ENCODE measurements at places on chromosomes 16 and 17.

DNA sequence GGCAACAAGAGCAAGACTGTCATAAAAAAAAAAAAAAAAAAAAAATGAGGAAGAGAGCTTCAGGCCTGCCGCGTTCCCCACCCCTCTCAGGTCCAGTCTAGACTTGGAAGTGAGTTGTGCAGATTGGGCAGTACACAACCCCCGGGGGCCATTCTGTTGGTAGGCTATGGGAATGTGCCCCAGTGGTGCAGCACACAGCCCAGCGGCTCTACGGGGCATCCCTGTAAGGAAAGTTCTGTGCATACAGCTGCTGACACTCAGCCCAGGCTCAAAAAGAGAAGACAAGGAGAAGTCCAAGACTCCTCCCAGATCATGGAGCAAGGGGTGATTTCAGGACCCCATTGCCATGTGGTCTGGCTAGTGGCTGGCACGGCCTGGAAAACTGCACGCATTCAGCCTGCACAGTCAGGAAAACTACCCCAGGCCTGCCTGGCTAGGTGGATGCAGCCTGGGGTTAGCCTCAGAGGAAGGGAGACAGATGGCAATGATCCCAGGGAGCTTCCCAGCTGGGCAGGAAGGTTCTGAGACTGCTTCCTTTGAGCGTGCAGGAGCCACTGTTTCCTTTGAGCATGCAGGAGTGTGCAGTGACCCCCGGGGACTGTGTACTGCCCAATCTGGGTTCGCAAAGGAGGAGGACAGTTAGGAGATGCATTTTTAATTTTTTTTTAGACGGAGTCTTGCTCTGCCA, 44.8 kb downstream of the PECAM1 start:
- DNase-seq, result no peak

DNA sequence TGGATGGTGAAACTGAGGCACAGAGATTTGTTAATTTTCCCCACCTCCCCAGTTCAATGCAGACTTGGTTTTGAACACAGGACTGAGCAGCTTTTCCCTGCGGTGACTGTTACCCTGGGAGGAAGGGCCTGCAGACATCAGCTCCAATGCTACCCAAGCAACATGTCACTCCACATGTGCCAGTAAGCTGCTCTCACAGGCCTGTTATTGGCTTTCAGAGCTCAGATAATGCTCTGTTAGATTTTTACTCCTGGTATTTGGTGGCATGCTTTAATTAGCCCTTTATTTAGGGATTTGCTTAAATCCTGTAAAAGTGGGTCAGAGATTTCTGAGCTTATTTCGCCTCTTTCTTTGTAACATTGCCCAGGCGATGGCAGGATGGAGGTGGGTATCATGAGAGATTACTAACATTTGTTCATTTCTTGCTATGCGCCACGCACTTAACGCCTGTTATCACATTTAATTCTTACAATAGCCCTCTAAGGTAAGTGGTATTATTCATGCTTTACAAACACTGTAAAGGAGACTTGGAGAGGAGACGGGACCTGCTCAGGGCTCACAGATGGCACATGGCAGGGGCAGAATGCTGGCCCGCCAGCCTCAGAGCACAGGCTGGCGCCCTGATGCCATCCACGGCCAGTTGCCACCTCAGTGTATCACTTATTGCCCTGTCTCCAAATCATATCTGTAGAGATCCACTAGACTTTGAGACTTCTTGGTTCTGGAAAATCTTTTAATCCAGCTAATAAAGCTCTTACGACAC, 84.0 kb upstream of the CACNG5 start:
- DNase-seq, result no peak

GRCh38 chr17:80584176-80584905, 39.7 kb downstream of the RPTOR start:
- no peak for DNase-seq

- DNase-seq, result no peak
These were observed 6.4 kb upstream of the MILR1 start for GRCh38 chr17:64442541-64442971.

All from muscle of arm (tissue), 14 donors.